ENCODE measurements at places on chromosomes 5 and 9.

- DNase-seq: no peak
These were observed 121.6 kb downstream of the MEF2C start for GRCh38 chr5:88761269-88761850.

DNA sequence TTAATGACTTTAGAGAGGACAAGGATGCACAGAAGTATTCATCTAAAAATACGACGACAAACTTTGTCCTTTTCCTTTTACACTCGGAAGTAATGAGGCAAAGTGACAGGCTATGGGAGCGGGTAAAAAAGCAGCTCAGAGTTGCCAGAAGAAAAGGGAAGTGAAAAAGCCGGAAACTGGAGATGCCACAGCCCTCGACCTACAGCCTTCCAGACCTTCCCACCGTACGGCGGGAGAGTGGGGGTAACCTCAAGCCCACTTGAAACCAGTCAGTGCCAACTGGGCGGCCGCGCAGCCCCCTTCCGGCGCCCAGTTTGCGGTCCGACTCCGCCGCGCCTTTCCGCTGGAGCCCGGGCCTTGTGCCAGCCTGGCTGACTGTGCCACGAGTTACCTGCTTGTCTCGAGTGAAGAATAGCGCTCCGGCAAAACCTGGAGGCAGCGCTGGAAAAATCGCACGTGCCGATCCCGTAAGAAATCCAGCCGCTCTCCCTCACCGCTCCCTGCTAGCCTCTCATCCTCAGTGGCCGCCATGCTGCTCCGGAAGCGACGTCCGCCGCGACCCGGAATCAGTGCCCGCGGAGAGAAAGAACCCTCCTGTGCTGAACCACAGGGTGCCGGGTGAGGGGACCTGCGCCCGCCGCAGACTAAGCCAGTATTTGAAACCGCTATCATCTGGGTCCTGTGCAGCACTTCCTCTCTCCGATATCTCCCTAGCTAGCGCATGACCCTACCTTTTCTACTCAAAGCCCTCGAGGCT, at the start of gene PGGT1B:
Gene PGGT1B (minus strand): TSS at position 557 of the 757 bp plus-strand sequence. CDS start 26 bp downstream, at position 531.
- peak; percentile 70 for DNase-seq

DNA sequence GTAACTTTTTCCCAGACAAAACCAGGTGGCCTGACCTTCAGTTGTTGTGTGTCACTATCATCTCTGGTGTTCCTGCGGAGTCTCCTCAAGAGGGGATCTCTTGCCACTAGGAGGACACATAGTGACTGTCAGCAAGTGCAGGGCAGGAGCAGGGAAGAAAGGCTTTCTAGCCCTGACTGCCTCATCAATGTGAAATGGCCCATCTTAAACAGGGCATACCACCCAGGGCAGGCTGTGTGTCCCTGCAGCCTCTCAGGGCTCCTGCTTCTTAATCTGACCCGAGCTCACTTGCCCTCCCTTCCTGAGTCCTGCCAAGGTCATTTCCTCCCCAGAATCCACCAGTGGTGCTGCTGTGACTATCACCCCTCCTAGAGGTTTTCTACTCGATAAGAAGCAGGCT, 57.4 kb upstream of the SIMC1 start:
- DNase-seq: no peak

DNA sequence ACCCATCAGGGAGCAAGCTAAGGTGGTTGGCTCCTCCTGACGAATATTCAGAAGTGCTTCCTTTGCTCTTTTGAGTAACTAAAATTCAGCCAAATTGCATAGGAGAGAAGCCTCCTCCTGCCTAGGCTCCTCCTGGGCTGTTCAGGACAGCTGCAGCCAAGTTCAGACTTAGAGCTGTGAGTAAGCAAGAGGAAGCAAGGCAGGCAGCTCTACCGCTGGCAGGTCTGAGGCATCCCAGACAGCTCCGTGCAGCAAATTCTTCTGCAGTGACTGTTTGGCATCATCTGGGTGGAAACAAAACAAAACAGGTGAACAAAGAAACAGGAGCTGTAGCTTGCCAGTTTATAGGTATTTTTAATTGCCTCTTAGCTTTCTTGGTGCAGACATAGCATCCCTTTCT, 421.0 kb downstream of the GADD45G start:
- no peak for DNase-seq

- DNase-seq: no peak
These were observed 295.6 kb upstream of the MEF2C start for GRCh38 chr5:89178541-89178940.

- DNase-seq: no peak
These were observed 578 bp upstream of the TNFAIP8 start for GRCh38 chr5:119355244-119355638.

GRCh38 chr5:23451156-23451555, 56.3 kb upstream of the PRDM9 start:
- DNase-seq: no peak

- DNase-seq: no peak
These were observed 262.9 kb downstream of the IRX1 start for GRCh38 chr5:3858524-3858923.

DNA sequence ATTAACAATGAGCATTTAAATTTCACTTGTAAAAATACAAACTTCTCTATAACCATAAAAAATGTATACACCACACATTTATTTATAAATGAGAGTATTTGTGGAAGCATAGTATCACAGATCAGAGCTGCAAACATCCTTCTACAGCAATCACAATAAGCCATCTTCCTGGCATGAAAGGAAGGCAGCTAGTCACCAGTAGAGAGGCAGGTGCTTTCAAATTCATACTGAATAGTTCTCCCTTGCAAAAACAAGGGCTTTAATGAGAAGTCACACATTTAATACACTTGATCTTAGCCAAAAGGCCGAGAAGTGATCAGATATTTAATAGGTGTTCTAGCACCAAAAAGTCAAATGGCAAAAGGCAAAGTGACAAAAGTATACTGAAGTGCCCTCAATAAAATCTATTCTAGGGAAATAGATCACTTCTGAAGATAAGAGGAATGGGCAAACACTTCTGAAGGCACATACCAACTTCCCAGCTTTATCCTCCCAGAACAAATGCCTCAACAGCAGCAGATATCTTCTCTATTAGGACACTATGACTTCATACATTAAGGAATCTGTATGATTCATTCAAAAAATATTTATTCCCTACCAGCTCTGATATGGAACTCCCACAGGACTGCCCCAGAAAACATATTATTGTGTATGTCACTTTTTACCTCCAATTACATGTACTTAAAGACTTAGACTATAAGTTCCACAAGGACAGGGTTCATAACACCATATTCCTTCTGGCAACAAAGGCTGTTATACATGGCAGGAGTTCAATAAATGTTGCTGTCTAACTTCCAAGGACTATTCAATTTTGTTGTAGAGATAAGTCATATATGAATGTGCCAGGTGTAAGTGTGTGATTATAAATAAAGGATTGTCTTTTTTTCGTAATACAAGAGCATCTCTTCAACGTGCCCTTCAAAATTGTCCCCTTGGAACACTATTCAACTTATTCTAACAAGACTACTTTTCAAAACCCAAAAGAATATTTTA, 31.7 kb downstream of the MAPKAP1 start:
- DNase-seq: no peak

DNA sequence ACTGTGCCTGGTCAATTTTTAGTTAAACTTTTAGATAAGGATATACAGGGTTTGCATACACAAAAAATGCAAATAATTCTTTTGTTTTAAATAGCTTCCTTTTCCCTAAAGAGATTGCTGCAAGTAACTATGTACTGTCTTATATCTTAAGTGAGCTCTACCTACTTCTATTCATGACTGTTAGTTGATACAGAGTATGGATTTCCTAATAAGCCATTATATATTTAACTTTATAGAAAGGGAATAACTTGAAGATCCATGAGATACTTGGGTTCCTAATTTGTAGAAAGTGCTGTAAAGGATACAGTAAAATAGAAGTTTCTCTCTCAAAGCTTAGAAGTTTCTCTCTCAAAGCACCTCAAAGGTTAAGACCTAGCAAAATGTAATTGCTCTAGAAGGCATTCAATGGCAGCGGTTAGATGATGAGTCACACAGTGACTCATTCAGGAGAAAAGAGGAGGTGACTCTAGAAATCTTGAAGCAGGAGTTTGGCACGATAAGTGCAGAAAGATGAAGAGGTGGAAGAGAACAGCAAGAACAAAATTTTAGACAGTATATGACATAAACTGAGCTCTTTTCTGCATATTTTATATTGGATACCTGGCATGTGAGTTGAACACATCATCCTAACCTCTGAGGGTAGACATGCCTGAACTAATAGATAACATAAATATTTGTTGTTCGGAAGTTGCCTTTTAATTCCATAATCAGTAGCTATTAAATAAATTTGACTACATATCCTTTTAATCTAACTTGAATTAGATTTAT, 5.5 kb upstream of the DNAJC21 start:
- no peak for DNase-seq

DNA sequence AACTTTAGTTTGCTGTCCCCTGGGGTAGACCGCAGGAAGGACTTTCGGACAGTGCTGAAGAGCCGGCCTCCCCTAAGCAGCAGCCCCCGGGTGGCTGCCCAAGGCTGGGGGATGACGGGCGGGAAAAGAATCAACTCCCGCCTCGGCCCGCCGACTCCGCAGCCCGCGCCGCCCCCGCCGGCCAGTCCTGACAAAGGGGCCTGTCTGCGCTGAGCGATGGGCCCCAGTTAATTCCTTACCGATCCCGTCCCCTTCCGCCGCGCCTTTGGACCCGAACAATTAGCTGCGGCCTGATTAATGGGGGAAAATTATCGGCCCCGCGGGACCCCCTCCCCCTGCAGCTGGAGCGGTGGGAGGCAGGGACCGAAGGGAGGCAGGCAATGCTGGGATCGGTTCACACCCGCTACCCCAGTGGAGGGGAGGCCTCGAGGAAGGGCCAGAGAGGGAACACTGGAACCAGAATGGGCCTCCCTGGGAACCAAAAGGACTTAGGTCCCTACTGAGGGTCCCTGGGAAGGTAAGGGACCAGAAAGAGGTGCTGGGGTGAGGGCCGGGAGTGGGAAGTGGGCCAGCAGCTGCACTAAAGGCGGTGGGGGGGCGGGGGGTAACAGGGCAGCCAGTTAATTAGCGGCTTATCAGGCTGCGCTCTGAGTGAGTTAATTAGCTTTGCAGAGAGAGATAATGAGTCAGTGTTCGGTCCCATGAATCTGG, 4.2 kb downstream of the ARID3C start:
- DNase-seq: no peak

GRCh38 chr5:129141696-129142095, 47.1 kb downstream of the ISOC1 start:
- DNase-seq: no peak

DNA sequence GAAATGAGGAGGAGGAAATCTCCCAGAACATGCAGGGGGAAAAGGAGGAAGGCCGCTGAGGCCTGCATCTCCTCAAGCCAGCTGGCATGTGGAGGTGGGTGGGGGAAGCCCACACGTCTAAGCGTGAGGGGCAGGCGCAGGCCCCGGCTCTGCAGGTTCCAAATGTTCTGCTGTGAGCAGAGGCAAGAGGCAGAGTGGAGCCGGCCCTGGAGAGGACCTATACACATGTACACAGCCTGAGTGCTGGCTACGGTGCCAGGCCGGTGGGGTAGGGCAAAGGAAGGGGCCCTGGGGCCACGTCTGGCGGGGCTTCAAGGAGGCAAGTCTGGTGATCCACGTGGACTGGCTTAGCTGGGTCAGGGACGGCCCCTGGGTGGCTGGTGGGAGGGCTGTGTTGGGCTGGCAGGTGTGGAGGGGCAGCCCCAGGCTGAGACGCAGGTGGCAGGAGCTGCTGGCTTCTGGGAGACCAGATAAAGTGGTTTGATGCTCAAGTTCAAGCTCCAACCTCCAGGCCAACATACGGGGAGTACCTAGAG, 26.4 kb downstream of the LPCAT1 start:
- DNase-seq: no peak

GRCh38 chr5:36029914-36030313, 36.8 kb downstream of the UGT3A2 start:
- DNase-seq: no peak

DNA sequence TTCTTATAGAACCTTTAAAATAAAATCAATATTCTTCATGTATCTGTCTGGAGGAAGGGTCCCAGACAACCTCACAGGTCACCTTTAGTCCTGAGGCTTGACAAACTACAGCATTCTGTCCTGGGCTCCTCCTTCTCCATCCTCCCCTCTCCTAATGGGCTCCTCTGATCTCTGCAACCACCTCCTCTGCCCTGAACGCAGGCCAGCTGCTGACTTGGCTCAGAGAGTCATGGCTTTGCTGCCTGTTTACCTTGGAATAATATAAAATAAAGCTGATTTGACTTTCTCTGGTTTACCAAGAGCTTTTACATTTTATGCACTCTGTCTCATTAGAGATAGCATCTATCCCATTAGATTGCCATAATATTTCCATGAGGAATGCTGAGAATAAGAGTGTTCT, 159.4 kb downstream of the SEMA6A start:
- no peak for DNase-seq

DNA sequence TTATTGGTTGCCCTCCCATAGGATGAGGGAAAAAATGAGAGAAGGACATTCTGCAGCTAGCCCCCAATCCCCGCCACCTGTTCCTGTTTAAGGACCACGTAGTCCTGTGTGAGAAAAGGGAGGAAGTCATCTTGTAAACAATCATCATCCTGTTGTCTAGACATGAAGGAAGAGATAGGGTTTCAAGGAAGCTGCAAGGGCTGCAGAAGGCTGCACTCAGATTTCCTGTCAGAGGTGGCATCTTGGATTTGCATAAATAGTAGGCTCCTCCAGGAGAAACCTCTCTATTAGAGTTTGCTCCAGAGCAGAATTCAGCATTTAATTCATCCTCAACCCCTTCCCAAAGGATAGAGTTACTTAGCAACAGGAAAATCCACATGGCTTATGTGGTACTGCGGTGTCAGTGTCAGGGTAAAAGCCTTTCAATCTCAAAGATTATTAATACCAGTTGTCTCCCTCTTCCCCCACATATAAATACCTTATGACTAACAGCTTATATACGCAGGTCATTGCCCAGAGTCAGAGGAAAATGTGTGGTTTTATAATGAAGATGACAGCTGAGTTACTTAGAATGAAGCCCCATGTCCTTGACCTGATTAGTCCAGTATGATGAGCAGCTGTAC, 4.6 kb upstream of the DNAJC18 start:
- no peak for DNase-seq

GRCh38 chr5:169185626-169186025, 115.3 kb downstream of the SLIT3 start:
- DNase-seq: no peak

DNA sequence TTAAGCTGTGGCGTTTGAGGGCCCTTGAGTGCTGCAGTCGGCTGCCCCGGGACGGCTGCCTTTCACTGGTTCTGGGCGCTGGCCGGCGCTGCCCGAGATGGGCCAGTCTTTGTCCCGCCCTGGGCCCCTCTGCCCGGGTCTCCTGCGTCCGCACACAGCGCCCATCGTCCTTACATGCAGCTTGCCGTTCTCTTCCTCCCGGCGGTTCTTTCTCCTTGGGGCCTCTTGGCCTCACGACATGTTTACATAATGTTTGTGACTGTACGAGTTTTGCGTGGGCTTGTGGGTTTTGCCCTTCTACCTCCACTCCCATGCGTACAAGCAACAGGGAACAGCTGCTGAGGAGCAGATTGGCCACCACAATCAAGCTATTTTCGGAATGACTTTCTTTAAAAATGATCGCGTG, 618 bp downstream of the TNPO1 start:
- DNase-seq: peak; percentile 73

GRCh38 chr9:123410281-123410910, 54.4 kb downstream of the CRB2 start:
- DNase-seq: no peak
